ENCODE measurements at places on chromosomes 2 and 18. TPM values are rescaled to one million over a fixed set of nuclear protein-coding genes. Genes with fewer than 3 reads are reported as not detected.
A peak's percentile ranks its signal among the peaks of the same experiment; 100 is the strongest.

GRCh38 chr2:54440050-54440449, 16.1 kb upstream of the SPTBN1 start:
- DNase-seq = no peak

DNA sequence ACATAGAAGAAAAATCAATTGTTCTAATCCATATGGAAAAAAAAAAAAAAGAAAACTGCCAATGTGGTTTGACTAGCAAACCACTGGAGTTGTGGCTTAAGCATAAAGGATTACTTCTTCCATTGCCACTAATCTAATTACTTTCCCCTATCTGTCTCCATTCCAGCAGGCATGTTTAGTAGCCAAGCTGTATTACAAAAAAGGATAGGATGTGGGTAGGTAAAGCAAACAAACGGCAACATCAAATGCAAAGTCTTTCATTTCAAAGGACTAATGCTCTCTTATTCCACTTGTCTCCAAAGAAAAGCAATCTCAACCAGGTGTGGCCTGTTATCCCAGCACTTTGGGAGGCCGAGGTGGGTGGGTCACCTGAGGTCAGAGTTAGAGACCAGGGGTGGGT, 36.5 kb downstream of the SLC8A1 start:
- no peak for DNase-seq

- DNase-seq = peak; percentile 87
Measured at GRCh38 chr2:17303054-17303453, 215.2 kb downstream of the RAD51AP2 start.

TRIM43 gene
- total RNA-seq = not detected

GRCh38 chr2:165192729-165193128, 11.1 kb downstream of the SCN3A start:
- no peak for DNase-seq

DNA sequence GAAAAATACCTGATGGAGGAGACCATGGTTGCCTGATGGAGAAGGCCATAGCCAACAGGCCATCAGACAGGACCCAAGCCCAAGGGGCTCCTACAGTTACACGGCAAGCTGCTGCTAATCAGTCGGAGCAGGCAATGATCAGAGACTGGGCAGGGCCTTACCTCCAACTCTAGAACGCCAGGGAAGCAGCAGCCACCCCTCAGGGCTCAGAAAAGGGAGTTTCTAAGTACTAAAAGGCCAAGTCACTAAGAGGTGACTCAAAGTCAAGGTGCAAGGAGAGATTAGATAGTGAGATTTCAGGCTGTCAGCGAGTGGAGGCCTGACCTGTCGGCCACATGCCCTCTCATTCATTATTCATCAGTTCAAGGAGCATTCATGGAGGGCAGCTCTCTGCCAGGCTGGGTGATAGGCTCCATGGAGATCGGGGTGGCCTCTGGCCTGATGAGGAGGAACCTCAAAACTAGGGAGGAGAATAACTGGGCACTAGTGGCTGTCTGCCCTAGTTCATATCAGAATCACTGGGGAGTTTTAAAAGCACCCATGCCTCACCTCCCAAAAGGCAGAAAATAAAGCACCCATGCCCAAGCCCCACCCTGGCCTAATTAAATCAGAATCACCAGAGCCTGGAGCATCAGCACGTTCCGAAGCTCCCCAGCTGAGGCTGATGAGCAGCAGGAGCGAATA, 3.6 kb downstream of the VIL1 start:
- no peak for DNase-seq

GRCh38 chr2:222283634-222284033, 15.2 kb downstream of the PAX3 start:
- peak; percentile 15 for DNase-seq

RSAD2 gene
- 2.8 TPM for total RNA-seq

DNA sequence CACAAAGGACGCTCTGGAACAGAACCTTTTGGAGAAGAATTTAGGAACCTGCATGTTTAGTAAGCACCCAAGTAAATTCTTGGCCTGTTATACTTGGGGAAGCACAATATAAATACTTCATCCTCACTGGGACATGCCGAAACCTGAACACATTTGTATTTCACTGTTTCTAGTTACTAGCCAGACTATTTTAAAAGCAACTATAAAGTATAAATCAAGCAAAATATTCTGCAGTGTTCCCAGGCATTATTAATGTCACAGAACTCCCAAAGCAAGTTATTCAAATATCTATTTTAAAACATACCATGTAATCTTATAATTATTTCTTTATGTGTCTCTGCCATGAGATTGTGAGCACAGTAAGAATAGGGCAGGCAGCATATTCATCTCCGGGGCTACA, 54.8 kb downstream of the CALCRL start:
- no peak for DNase-seq

DNA sequence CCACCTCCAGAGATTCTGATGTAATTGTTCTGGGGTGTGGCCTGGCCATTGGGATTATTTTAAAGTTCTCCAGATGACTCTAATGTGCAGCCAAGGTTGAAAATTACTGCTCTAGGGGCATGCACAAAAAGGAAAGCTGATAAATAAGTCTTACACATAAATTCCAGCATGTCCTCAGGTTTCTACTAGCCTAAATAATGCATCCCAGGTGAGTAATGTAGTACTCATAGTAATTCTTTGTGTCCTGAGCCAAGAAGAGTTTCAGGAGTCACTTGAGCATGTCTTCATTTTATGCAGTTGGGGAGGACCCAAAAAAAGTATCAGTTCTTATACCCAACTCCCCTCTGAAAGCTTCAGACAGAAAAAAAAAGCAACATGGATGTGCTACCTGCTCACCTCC, 130.1 kb upstream of the SP5 start:
- no peak for DNase-seq

CDH2 gene
- total RNA-seq = 285 TPM

DNA sequence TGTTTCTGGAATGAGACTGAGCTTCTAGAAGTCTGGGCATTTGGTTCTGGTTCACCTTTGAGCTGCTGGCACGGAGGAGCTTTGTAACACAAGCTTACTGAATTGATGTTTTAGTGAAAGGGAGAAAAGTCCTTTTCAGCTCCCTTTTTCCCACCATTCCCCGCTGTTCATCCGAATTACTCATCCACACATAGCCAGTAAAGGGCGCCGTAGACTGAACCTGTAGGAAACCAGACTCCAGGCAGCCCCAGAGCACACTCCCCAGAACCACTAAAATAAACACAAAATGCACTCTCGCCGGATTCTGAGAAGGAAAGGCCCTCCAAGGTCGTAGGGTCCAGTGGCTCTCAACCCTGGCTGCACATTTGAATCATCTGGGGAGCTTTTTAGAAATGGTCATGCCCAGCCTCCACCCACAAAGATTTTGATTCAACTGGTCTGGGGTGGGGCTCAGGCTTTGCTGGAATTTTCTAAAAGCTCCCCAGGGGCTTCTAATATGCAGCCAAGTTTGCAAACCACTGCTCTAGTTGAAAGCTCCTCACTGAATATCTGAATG, 29.6 kb downstream of the TCF7L1 start:
- no peak for DNase-seq

- no peak for DNase-seq
Measured at GRCh38 chr2:74499267-74499939, at the start of gene LBX2. TSS of gene LBX2 (minus strand) at chr2:74499603. CDS start at chr2:74499537, 66 bp downstream.

DNA sequence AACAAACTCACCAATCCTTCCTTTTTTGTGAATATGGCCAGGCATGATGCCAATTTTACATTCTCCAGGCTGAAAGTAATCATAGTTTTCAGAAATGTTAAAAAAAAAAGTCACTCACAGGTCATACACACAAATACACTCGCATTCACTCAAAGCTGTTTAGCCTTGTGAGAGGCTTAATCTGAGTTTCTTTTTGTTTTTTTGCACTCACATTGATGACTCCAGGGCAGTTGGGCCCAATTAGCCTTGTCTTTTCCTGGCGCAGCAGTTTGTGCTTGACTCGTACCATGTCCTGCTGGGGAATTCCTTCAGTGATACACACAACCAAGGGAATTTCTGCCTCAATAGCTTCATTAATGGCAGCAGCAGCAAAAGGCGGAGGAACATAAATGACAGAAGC, 18.0 kb downstream of the SUCLG1 start:
- no peak for DNase-seq
